B cell (primary cell): ENCODE measurements at places on chromosomes 1 and 21.

GRCh38 chr21:31282095-31282709 lies 61.9 kb downstream of the TIAM1 start:
- DNase-seq, result no peak

DNA sequence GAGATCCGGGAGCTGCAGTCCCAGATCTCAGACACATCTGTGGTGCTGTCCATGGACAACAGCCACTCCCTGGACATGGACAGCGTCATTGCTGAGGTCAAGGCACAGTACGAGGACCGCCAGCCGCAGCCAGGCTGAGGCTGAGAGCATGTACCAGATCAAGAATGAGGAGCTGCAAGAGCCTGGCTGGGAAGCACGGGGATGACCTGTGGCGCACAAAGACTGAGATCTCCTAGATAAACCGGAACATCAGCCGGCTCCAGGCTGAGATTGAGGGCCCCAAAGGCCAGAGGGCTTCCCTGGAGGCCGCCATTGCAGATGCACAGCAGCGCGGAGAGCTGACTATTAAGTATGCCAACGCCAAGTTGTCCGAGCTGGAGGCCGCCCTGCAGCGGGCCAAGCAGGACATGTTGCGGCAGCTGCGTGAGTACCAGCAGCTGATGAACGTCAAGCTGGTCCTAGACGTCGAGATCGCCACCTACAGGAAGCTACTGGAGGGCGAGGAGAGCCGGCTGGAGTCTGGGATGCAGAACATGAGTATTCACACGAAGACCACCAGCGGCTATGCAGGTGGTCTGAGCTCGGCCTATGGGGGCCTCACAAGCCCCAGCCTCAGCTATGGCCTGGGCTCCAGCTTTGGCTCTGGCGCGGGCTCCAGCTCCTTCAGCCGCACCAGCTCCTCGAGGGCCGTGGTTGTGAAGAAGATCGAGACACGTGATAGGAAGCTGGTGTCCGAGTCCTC lies 25.5 kb downstream of the ETV3L start:
- DNase-seq, result peak; percentile 36

GRCh38 chr1:222018041-222018440 lies 276.2 kb upstream of the DUSP10 start:
- DNase-seq, result no peak

GRCh38 chr21:38950435-38951094 lies 144.8 kb downstream of the ETS2 start:
- DNase-seq, result no peak

- no peak for DNase-seq
Measured at GRCh38 chr1:91397605-91398004, 7.0 kb downstream of the HFM1 start.

DNA sequence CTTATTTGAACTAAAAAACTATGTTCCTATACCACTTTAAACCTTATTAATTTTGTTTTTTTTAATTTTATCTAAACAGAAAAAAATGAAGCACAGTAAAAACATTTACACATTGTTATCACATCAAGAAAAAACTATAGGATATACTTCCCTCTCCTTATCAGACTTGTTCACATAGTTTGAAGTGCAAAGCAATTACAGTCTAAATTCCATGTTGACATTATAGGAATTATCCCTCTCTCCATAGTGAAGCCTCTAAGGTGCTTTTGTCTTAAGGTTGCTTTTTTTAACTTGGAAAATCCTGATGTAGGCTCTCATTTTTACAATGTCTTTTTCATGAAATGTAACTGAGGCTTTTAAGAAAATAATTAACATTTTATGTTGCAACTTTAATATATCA lies 85.8 kb downstream of the RGS21 start:
- DNase-seq, result no peak

DNA sequence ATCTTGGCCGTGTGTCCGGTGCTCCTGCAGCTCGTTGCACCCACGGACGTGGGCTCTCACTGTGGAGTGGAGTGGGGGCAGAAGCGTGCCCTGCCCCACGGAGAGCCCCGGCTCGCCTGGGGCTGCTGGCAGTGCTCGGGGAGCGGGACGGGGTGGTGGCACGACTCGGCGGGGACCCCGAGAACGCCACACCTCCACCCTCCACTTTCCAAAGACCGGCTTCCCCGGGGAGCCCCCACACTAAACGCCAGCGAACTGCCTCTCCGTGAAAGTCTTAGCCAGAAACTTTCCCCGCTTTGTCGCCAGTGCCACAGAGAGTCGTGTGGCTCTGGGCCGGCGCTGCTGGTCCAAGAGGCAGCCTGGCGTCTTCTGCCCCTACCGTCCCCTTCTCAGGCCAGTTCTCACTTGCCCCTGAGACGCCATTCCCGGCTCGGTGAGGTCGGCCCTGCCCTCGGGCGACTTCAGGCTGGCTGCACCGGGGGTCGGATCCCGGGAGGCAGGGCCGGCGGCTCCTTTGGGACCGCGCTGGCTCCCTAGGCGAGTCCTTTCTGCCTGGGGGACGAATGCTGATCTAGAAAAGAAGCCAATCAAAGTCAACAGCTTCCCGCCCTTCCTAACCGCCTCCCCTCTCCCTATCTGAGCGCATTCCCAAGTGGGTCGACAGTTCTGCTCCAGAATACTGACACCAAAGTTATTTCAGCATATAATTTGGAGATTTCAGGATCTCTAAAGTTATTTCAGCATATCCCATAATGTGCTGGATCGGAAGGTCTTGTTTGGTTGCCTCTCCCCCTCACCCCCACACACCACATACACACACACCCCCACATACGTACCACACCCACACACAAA lies 2.6 kb upstream of the SAMD13 start:
- DNase-seq, result peak; percentile 70

GRCh38 chr1:215899901-215900300 lies 332.8 kb downstream of the KCTD3 start:
- no peak for DNase-seq

- DNase-seq, result no peak
Measured at GRCh38 chr1:41328780-41329640, 32.2 kb upstream of the FOXO6 start.

DNA sequence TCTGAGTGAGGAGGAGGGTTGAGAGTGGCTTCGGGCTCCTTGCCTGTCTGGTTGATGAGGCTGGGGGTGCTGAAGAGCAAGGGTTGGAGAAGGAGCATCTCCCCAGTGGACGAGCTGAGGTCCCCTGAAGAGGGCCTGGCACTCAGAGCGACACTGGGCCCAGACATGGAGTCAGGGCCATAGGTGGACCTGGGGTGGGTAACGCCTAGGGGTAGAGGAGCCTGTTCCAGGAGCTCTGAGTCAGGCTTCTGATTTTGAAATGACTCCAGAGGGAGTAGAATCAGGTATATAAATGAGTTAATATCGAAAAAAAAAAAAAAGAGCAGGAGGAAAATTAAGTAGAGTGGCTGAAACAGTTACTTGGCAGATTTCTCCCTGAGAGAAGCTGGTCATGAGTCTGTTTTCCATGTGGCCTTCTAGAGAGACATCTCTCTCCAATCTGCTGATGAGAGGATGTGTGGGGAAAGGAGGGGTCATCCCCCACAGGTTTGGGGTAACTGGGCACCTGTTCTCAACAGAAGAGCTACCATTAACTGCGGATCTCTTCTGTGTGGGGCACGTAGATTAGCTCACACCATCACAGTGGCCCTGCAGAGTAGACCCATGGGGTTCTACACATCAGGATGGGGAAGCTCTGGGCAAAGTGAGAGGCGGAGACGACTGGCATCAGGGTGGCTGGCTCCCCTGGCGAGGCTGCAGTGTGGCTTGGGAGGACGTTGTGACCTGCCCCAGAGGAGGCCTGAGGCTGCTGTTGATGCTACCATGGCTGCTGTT lies 115.5 kb downstream of the DHRS3 start:
- DNase-seq, result no peak

GRCh38 chr1:229506633-229507032 lies 1.5 kb downstream of the NUP133 start:
- DNase-seq, result no peak

DNA sequence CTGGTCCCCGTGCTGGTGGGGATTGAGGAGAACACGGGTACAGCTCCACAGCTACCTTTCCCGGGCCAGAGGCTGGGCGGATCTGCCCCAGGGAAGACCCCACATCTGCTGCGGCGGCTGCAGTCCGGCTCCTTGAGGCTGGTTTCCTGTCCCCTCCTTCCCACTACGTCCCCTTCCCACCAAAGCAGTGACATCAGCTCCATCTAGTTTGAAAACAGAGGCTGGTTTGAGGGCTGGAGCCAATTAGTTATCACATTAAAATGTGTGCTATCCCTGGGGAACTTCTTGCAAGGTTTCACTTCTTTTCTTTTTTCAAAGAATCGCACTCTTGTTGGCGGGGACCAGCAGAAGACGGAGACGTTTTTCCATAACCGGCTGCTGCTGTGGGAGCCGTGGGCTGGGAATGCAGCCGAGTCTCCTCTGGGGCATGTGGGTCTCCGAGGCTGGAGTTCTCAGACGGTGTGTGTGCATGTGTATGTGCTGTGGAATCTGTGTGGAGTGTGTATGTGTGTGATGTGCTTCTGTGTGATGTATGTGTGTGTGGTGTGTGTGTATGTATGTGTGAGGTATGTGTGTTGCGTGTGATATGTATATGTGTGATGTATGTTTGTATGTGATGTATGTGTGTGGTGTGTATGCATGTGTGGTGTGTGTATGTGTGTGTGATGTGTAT lies 8.9 kb upstream of the PCBP3 start:
- DNase-seq, result peak; percentile 44

DNA sequence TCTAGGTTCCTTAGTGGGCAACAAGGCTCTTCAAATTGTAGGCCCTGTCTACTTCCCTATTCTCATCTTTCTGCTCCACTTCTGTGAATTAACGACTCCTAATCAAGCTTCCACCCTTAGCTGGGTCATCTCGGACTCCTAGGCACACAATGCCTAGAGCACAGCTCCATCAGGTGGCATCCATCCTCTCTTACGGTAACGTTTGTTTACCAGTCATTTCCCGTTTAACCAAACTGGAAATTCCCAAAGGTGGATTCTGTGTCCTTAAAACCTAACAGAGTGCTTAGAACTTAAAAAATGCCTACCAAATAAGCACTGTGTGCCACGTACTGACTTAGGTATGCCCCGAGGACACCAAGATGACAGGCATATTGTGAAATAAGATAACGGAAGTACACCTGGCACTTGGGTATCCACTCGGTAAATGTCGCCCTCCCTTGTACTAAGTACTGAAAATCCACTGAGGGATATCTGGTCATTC lies 1.5 kb downstream of the PARP1 start:
- DNase-seq, result peak; percentile 65

DNA sequence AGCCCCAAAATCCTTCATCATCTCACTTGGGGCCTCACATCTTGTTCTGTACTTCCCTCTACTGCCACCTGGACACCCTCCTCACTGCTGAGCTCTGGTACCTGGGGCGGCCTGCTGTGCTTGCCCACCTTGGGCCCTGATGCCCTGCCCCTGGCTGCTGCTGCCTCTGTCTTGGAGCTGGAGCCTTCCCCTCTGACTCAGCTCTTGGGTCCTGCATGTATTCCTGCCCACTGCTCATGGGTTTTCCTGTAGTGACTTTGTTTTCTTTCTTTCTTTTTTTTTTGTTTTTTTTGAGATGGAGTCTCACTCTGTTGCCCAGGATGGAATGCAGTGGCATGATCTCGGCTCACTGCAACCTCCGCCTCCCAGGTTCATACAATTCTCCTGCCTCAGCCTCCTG lies 37.5 kb downstream of the TRAPPC10 start:
- DNase-seq, result no peak

DNA sequence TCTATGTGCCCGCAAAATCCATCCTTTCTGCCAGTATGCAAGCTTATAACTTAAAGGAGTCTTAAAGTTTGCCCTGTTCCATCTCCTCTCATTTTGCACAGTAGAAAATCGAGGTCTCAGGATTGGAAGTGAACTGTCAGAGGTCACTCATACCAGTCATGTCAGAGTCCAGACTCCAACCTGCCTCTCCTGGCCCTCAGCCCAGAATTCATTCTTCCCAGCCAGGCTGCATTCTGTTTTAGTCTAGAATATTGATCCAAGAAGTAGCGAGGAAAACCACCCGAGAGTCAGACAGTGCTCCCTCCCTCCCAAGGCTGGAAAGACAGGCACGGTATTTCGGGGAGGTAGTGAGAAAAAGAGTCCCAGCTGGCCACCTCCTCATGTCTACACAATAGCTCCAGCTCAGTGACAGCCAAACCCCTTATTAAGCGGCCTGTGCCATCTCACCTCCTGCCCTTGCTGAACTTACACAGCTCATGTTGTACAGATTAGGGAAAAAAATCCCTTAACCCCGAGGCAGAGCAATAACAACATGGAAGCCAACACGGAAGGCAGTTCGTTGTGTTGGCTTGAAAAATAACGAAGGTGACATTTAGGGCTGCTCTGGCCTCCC lies 89.4 kb downstream of the OMA1 start:
- DNase-seq, result no peak

DNA sequence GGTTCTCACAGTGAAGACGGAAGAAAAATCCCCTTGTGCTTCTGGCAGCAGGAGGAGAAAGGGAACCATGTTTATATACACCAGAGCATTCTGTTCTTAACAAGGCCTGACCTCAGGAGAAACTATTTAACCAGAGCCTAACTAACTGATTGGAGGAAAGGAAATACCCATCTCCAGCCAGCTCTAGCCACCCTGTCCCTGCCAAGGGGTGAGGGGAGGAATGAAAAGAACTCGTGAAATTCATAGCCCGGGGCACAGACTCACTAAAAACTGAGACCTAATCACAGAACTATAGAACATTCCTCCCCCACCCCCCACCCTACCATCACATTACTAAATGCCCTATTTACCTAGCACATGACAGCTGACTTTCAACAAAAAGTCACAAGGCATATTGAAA lies 65.0 kb downstream of the KCNH1 start:
- DNase-seq, result no peak

- no peak for DNase-seq
Measured at GRCh38 chr1:60265560-60266535, 192.3 kb upstream of the C1orf87 start.

- no peak for DNase-seq
Measured at GRCh38 chr1:230072296-230072695, 5.3 kb downstream of the GALNT2 start.

DNA sequence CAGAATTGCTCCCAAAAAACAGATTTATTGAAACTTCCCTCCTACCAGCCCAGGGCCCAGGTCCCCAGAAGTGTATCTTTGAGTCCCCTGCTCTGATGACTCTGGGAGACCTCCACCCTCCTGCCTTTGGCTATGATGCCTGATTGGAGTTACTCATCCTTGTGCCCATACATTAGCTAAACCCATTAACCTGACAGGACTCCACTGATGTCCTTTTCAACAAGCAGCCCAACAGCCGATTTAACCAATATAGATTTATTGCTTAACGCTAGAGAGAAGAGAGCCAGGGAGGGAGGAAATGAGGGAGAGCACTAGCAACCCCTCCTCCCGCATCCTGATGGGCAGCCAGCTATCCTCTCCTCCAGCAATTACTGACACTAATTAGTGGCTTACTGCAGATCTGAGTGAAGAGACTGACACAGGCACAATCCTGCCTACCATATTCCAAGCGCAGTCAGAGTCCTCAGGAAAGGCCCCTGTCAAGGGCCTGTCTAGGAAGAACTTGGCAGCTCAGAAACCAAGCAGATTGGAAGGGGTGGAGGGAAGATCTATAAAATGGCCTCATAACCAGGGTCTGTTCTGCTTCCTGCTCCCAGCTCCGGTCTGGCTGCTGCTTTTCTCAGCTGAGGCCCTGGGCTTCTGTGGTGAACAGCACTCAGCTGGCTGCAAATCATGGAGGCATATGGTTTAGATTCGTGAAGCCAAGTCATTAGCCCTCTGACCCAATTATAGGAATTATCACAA lies 484.5 kb upstream of the DAB1 start:
- no peak for DNase-seq

- DNase-seq, result no peak
Measured at GRCh38 chr1:155322571-155322952, 1.9 kb downstream of the RUSC1 start.

- no peak for DNase-seq
Measured at GRCh38 chr1:33837635-33838034, 26.2 kb upstream of the HMGB4 start.

- DNase-seq, result no peak
Measured at GRCh38 chr21:46040707-46041106, 57.2 kb upstream of the COL6A2 start.
